ENCODE measurements at places on chromosomes 5 and 9.

DNA sequence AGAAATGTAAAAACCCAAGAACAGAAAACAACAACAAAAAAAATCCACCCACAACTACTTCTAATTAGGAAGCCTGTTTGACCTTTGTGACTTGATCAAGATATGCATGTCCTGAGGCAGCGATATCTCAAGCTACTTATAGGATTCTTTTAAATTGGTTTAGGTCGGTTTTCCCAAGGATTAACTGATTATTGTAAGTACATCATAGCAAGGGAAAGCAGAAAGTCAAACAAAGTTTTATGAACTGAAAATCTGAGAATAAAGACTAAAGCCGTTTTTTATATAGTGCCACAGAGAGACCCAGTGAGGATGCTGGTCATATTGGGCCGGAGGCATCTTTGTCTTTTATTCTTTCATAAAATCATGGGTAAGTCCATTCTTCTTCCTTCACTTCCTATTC lies 72.0 kb downstream of the CD180 start:
- DNase-seq: no peak

DNA sequence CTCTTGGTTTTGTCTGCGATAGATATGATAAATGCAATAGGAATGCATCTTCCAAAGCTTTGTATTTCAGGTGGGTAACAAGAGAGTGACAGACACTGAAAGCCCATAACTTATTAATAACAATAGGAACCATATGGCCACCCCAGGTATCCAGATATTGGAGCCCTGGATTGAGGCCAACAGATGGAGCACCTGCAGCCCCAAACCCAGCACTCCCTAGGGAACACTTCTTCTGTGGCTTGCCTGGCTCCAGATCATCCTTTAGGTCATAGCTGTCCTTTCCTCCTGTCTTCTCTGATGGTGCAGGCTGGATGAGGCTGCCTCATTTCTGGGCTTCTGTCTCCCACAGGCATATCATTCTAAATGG lies 5.0 kb upstream of the IL3 start:
- DNase-seq: no peak

DNA sequence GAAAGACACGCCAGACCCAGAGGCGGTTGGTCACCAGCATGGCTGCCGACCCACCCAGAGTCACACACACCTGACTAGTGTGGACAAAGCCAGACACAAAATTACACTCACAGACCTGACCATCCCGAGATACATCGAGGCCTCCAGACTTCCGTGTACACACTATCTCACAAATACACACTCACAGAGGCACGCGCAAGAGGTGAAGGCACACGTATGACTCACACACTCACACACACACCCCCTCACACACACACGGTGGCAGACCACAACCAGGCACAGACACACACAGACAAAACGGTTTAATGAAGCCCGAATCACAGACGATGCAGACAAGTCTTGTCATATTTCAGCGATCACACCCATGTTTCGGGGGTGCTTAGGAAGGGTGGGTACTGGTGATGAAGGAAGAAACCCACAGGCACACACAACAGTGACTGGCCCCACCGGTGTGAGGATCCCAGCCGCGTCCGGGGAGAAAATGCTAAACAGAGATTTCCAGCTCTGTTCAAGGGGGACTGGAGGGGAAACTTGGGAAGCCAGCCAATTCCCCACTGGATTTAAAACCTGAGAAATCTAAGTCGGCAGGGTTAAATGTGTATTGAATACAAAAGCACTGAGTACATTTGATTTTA lies 51.3 kb downstream of the CRB2 start:
- DNase-seq: no peak

DNA sequence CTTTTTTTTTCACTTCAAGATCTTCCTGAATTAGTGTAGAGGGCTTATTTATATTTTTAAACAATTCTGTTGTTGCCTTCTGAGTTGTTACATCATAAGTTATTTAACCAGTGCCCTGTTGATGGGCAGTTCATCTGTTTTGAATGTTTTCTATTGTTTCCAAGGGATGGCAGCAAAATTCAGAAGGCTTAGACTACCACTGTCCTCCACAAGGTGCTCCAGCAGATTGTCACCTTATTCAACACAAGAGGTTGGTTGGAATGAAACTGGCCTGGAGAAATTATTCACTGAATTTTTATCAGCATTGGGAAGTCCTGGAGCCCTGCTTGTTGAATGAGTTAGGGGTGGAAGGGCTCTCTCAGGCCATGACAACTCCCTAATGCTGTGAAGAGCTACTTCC lies 1.3 kb upstream of the KLHL9 start:
- peak; percentile 43 for DNase-seq

- DNase-seq: peak; percentile 85
Measured at GRCh38 chr9:130997925-130998596, 10.9 kb upstream of the LAMC3 start.

GRCh38 chr9:137410891-137411249 lies 12.1 kb downstream of the EXD3 start:
- DNase-seq: no peak

GRCh38 chr9:1454616-1455347 lies 404.6 kb downstream of the DMRT2 start:
- no peak for DNase-seq

- DNase-seq: no peak
Measured at GRCh38 chr5:159010661-159011442, 88.9 kb downstream of the EBF1 start.

DNA sequence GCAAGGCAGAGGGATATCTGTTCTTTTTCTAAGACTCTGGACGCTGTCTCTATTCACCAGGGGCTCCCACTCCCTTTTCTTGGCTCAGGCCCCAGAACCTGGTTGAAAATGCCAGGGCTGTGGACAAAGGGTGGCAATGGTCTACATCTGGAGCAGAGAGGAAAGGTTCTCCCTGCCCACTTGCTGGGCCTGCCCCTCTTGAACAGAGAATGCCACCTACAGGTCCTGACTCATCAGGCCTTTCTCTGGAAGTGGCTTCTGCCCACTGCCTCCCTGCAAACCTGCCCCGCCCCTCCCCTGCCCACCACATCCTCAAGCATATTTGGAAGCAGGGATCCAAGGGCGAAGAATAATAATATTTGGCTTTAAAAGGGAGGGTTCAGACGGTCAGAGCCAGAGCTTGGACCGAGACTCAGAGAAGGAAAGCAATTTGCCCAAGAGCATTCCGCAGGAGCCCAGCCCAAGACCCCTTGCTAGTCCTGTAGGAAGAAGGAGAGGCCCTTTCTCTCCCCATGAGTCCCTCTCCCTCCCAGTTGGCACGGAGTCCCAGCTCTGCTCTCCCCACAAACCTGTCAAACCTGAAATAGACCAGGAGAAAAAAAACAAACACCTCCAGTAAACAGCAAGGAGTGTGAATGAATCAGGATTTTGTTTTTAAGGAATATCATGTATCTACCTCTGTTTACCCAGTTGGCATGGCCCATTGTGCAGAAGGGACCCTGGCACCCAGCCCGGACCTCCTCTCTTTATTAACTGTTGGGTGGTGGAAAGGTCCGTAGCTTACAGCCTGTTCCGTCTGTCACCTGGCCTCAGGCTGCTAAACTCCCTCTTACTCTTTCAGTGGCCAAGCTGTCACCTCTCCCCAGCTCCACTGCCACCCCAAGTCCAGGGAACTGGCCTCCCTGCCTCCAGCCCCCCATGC lies 37.7 kb upstream of the STXBP1 start:
- no peak for DNase-seq

GRCh38 chr5:100004969-100005368 lies 530.2 kb upstream of the FAM174A start:
- no peak for DNase-seq

- no peak for DNase-seq
Measured at GRCh38 chr9:108363311-108363710, 492.5 kb downstream of the ACTL7B start.

DNA sequence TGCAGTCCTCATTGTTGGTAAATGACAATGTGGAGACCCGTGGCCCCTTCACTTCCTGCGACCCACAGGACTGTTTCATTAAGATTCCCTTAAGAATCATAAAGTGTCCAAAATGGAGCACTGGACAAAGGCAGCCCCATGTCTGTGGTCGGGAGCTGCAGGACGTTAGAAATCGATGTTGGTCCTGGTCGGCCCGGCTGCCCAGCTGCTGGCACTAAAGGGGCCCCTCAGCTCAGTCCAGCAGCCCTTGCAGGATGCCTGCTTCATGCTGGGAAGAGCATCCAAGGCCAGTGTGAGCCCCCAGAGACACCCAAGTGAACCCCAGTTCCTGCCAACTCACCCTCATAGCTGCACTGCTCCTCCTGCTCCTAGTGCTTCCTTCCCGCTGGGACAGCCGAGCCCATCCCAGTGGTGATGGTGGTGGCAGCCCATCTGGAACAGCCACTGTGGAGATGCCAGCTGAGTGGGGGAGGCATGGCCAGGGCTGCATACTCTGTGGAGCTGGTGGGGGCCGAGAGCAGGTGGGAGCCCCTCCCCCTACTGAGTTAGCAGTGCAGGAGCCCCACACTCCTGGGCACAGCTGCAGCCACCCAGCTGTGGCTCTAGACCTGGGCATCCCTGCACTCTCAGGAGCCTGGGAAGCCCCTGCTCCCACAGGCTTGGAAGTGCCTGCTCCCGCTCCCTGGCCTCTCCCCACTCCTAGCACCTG lies 168.0 kb upstream of the IRX2 start:
- DNase-seq: no peak

DNA sequence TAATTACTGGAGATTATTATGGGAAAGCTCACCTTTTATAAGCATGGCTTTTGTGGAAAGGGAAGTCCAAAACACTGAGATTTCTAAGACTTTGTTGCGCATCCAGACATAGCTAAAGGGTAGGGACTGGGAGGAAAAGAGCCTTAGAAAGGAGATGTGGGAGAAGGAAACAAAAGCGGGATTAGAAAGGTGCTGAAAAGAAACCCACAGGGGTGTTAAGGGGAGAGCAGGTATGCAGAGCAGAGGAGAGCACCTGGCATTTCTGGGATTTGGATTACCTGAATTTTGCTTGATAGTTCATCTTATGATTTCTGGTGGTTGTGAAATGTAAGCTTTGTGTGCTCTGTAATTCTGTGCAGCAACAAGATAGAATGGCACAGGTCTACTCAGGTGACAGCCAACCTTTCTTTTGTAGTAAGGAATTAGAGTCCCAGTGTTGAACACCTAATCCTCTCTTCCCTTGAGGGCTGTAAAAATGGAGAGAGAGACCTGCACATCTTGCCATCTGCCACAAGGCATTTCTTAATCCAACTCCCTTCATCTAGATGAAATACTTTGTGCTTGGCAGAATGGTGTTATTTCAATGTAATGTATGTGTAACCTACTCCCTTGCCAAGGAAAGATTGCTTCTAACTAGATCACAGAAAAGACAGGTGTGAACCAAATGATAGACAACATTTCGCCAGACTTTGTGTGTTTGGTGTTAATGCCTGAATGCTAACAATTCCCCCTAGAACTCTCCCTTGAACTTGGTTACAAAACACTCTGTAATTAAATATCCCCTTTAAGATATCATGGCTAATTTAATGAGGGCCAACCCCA lies 47.4 kb downstream of the ATPSCKMT start:
- no peak for DNase-seq

GRCh38 chr5:103587185-103587748 lies 24.7 kb upstream of the NUDT12 start:
- DNase-seq: peak; percentile 78

DNA sequence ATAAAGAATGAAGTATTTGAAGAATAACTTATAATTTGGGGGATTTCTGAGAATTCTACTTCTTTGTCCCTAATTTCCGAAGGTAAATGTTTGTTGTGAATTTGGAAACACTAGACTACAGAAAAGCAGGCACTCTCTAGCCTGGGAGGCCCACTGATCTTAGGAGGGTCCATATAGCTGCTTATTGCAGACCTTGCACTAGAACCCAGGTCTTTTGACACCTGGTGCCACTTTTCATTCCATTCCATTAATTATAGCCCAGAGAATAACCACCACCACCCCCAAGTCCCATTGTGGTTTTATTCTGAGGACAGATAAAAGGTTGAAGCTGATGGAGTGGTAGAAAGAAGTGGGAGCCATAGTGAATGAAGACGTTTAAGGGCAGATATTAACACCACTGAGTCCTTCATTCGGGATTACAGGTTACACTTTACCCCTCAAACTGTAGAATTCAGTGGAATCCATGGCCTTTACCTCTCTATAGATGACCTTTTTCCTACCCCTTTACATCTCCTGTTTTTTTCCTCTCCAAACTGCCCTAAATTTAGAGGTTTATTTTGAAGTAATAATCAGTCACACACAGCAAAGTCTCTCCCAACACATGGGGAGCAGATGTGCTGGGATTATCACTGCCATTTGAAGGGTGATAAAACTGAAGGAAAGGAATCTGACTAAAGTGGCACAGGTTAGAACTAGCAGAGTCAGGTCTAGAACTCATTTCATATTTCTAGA lies 12.0 kb upstream of the PSMD5 start:
- no peak for DNase-seq

DNA sequence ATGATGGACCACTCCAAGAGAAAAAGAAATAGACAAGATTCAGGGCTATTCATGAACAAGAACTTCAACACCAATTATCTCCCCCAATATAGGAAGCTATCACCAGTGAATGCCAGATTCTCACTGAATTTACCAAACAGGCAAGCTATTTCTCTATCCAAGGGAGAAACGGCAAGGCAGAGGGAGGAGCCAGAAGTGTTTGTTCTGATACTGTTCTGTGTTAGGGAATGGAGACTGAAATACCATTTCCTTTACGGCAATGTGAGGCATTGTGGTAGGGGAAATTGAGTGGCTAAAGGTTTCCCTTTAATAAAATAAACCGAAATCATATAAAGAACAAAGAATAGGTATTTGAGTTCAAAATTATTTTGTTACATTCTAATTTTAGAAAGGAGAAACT lies 68.0 kb upstream of the ALDH1A1 start:
- DNase-seq: no peak

DNA sequence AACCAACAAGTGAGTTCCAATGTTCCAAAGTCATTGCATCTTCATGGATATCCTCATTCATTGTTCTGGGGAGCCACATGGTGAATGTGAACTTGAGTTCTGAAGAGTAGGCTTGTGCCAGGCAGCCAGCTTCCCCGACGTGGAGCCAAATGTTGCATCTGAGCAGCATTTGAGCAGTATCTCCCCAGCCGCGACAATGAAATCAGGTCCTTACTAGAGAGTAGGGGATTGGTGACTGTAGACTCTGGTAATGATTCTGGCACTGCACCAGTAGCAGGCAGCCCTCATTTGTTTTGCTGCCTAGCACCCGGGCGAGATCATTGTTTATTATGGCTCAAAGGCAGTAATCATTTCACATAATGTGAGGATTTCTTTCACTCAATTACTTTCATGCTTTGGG lies 451.4 kb upstream of the C9orf72 start:
- DNase-seq: no peak

DNA sequence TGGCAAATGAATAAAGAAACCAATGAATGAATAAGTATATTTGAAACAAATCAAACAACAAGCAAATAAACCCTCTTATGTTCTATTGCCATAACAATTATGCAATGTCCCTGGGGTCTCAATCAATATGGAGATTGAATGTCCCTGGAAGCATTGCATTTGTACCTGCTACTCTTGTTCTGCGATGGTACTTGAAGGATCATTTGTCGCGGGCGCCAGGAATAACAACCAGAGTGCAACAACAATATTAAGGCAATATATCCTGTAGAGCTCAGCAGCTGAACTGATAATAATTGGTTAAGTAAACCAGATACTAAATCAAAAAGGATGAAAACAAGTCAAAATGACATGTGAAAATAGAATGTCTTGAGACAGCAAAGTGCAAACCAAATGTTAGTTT lies 1001.9 kb upstream of the NUDT12 start:
- no peak for DNase-seq
